GM12864 (cell line): ENCODE measurements at places on chromosomes 5 and 9.

DNA sequence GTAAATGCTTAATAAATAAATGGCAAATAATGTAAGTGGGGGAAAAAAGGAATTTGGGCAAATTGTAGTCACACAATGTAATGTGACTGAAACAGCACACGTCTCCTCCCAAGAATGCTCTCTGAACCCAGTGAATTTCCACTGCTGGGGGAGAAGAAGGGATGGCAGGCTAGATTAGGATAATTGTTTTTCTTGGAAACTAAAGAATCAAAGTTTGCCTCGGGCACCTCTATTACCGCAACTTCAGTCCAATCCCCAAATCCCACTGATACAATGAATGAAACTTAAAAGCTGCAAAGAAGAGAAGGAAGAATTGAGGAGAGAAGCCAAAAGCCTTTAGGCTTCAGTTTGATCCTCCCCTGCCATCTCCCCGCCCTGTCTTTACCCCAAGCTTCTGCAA is 423.2 kb upstream of the PAPPA start:
- no peak for DNase-seq

GRCh38 chr5:67677422-67677970 is 480.9 kb upstream of the CD180 start:
- no peak for DNase-seq

DNA sequence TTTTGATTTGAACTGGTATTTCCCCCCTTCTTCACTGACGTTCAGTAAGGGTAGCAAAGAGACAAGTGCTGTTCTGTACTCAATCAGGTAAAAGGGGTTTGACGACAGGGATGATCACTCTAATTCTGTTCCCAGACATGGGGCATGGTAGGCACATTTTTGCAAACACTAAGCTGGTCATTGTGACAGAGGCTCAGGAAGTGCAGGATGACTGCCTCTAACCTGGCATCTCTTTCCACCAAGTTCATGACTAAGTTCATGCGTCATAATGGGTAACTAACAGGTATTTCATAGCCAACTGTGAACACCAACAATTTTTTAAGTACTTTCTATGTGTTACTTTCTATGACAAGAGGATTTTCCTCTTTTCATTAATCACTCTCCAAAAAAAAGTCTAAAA is 166.5 kb downstream of the MAPKAP1 start:
- DNase-seq = no peak

DNA sequence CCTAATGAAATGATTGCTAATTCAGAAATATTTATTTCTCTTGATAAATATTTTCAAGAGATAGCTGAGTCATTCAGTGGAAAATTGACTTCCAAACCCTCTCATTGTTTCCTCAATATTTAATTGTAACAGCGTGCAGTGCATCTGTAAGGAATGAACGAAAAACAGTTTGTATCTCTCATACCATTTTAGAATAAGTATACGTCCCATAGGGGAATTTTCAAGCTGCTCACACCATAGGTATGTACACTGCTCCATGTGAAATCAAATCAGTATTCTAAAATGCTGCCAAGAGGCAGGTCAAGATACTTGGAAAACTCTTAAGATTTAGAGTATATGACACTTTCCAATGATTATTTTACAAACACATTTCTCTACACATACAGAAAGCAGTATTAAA is 202.2 kb downstream of the ARL15 start:
- no peak for DNase-seq

GRCh38 chr5:159650803-159651202 is 265.5 kb upstream of the ADRA1B start:
- no peak for DNase-seq

GRCh38 chr9:80994892-80995291 is 694.5 kb downstream of the TLE1 start:
- DNase-seq = no peak

DNA sequence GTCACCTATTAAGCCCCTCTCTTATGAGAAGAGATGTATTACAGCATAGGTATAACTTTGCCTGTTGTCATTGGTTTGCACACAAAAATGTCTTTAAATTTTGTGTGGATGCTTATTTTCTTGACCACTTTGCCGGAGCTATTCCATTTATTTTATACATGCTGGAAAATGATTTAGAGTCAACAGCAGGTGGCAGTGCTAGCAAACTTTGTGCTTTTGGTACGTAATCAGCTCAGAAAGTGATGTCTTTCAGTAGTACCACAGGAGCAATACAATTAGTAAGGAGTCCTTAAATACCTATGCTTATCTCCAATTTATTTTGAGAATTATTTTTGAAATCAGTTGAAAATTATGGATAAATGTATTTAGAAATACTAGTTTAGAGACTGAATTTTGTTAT is 19.8 kb upstream of the NUDT12 start:
- DNase-seq = no peak

GRCh38 chr5:87302061-87302460 is 34.4 kb downstream of the RASA1 start:
- DNase-seq = no peak

GRCh38 chr5:88515881-88516819 is 247.5 kb upstream of the TMEM161B start:
- no peak for DNase-seq

DNA sequence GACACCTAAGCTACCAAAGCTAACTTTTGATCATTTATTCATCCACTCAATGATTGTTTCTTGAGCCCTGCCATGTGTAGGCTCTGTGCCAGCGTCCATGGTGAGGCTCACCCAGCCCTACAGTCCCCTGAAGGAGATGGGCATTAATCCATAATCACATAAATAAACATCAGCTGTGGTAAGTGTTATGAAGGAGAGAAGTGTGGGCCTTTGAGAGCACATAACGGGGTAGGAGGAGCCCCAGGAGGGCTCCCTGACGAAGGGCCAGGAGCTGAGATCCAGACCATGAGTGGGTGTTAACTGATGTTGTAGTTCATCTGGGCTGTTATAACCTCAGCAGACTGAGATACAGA is 53.9 kb upstream of the AFAP1L1 start:
- no peak for DNase-seq

DNA sequence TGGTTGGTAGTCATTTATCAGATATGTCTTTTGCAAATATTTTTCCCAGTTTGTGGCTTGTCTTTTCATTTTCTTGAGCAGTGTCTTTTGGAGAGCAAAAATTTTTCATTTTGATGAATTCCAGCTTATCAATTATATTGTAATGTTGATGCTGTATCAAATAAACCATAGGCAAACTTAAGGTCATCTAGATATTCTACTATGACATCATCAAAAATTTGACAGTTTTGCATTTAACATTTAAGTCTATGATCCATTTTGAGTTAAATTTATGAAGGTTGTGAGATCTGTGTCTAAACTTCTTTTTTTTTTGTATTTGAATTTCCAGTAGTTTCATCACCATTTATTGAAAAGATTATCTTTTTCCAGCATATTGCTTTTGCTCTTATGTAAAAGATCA is 505.5 kb upstream of the COX7C start:
- DNase-seq = no peak

GRCh38 chr9:108225149-108225800 is 630.5 kb downstream of the ACTL7B start:
- DNase-seq = no peak

DNA sequence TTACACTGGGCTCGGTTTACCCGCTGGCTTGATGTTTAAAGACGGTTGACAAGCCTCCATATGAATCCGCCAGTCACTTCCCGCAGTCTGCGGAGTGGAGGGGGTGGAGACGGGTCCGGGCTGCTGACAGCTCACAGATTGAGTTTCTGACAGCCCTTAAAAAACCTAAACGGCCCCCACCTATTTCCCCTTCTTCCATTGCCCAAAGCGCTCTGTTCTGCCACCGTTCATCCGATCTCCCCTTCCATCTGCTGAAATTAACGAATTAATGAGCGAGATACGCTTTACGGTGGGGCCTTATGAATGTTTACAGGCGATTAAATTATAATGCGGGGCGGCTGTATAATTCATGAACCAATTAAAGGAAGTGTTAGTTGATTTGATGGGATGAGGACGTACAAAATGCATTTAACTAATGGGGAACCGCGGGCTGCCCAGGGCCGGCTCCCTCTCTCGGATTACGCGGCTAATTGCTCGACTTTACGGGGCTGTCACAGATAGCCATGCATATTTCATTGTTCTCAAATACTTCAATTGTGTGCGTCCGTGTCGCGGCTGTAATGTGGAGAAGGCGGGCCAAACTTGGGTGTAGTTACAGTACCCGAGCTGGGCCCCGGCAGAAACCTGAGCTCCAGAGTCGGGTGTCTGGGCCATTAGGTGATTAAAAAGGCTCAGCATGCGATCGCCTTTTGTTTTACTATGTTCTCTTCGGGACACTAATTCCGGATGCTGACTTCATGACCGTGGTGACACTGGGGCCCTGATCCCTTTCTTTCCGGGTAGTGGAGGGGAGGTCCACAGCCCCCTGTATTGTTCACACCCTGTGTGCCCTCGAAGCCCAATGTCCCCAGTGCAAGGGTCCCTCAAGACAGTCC is 74.9 kb downstream of the GTF3C4 start:
- DNase-seq = no peak

DNA sequence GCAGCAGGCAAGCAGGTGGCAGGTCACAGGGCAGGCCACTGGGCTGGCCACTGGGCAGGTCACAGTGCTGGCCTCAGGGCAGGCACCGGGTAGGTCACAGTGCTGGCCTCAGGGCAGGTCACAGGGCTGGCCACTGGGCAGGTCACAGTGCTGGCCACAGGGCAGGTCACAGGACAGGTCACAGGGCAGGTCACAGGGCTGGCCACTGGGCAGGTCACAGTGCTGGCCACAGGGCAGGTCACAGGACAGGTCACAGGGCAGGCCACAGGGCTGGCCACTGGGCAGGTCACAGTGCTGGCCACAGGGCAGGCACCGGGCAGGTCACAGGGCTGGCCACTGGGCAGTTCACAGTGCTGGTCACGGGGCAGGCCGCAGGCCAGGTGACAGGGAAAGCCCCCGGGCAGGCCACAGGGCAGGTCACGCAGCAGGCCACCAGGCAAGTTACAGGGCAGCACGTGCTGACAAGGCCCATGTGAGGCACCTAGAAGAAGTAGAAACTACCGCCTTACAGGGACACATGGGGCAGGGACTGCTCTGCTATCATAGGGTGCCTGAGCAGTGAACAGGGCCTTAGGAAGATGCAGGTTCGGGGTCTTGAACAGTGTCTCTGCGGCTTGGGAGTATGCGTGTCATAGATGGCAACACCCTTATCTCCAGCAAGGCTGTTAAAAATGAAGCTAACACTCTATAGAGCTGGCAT is 18.6 kb upstream of the MED10 start:
- no peak for DNase-seq

DNA sequence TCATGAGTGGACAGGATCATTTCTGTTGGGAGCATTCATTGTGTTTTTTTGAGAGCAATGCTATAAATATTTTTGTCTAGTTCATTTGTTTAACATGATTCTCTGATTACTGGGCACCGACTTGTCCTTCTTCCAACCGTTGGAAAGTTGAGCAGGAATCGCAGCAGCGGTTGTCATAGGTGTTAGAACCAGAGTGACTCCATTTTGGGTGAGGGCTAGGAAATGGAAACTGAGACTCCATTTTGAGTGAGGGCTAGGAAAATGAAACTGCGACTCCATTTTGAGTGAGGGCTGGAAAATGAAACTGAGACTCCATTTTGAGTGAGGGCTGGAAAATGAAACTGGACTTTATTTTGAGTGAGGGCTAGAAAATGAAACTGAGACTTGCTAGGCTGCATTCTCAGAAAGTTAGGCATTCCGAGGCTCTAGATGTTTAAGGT is 100.6 kb downstream of the ICE1 start:
- peak; percentile 66 for DNase-seq

- DNase-seq = no peak
Observed at GRCh38 chr5:124546643-124547042, 199.8 kb downstream of the ZNF608 start.

- DNase-seq = no peak
Observed at GRCh38 chr5:91033370-91033769, 349.7 kb downstream of the ARRDC3 start.

DNA sequence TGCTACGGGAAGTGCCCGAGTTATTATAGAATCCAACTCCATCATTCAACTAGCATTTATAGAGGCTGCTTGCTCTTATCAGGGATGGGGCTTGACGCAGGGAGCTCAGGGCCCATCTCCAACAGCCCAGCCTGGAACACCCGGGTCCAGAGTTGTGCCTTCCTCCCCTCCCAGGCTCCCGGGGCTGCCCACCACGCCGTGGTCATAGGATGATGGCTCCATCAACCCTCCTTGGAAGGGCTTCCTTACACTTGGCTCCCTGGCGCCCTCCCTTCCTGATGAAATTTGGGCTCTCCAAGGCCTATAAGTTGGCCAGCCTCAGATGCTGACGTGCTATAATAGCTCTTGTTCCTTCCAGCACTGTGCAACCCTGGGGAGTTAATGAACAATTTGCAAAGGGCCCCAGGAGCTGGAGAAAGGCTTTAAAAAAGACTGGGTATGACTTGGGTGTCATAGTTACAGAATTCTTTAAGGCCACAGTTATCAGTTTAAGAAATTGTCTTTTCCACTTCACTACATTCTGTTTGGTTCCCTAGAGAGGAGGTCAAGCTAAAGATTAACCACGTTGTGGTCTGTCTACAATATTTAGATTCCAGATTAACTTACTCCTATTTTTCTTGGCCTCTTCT is 42.5 kb upstream of the GADD45G start:
- DNase-seq = no peak

- no peak for DNase-seq
Observed at GRCh38 chr9:76684213-76684612, 80.0 kb upstream of the PCA3 start.

DNA sequence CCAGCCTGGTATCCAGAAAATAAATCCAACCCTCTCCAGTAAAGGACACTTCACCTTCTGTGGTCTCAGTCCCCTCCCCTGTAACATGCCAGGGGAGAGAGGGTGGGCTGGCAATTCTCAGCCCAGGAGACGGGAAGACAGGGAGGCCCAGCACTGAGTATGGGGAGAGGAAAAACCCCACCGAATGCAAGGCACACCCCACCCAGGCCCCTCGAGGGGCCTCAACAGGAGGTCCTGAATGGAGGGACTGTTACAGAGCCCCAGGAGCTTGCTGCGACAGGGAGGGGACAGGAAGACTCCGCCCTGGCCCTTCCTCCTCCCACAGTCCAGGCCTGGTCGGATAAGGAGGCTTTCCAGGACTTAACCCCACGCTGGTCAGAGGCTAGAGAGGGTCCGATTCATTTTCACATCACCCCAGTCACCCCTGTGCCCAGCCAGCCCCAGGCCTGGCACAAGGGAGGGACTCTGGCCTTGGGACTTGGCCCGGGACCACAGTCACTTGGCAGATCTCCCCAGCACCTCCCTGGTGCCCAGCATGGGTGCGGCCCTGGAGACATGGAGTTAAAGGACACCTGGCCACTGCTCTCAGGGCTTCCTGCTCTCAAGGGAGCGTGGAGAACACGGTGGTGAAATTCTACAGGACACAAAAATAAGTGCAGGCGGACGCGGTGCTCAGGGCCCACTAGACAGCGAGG is 44.9 kb upstream of the STXBP1 start:
- DNase-seq = no peak

- DNase-seq = no peak
Observed at GRCh38 chr5:168578538-168579487, at the start of gene PANK3. Gene PANK3, minus strand, starts transcription at chr5:168579368. Its CDS starts 85 bp downstream, at chr5:168579283.

- DNase-seq = no peak
Observed at GRCh38 chr5:53095217-53095616, 14.3 kb downstream of the MOCS2 start.

- DNase-seq = no peak
Observed at GRCh38 chr9:132184124-132184523, 22.3 kb downstream of the NTNG2 start.

- DNase-seq = no peak
Observed at GRCh38 chr9:99259231-99259918, 37.3 kb downstream of the SEC61B start.
